Activated CD4-positive, alpha-beta T cell treated with anti-CD3 and anti-CD28 coated beads for 24 hours (primary cell): ENCODE measurements at places on chromosomes 13 and 19.

GRCh38 chr13:50708461-50708860 is 135.0 kb downstream of the DLEU7 start:
- DNase-seq = no peak

- no peak for DNase-seq
Observed at GRCh38 chr13:77335543-77335942, 8.6 kb upstream of the MYCBP2 start.

DNA sequence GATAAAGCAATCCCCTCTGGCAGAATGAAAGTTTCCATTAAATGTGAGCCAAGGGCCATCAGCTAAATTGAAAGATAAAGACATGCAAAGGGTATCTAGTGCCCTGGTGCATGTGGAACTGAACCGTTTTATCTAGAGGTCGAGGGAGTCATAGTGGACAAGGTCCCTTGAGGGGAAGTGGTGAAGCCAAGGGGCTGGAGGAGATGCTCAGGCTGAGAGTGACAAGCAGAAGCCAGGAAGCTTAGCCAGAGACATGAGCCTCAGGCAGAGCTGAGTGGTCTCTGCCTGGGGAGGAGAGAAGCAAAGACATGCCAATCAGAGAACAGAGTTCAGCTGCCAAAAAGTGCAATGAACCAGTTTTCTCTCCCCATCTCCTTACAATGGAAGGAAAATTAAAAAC is 68.1 kb upstream of the SLC10A2 start:
- no peak for DNase-seq

GRCh38 chr19:45927565-45928261 is 13.1 kb upstream of the NANOS2 start:
- DNase-seq = peak; percentile 78

DNA sequence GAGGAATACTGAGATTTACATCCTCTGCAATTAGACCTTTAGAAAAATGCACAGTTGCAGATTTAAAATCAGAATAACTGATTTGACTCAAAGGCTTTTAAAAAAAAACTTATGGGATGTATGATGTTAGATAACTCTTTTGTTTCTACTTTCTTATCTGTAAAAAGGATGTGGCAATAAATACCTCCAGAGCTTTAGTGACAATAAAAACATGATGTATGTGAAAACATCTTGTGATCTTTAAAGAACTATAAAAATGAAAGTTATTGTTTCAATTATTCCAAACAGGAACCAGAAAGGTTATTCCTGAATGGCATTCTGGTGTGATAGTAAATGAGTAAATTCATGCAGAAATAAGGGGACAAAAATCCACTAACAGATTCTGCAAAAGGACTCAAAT is 2712.2 kb upstream of the PCDH20 start:
- DNase-seq = no peak

- DNase-seq = no peak
Observed at GRCh38 chr13:62176051-62176450, 760.4 kb upstream of the PCDH20 start.

DNA sequence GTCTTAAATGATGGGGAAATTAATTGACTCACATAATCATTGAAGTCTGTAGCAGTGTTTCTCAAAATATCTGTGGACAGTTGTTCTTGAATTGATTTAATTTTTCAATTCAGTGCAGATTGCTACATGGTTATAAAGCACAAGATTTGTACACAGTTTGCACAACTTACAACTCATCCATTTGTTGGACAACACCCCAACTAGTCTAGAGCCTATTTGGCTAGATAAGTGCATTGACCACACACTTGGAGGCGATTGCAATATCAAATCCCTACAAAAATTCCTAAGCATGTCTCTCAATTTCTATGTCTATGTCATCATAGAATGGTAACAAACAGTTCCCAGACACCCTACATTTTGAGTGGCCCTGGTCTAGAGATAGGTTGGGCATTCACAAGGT is 48.0 kb upstream of the IPO5 start:
- no peak for DNase-seq

DNA sequence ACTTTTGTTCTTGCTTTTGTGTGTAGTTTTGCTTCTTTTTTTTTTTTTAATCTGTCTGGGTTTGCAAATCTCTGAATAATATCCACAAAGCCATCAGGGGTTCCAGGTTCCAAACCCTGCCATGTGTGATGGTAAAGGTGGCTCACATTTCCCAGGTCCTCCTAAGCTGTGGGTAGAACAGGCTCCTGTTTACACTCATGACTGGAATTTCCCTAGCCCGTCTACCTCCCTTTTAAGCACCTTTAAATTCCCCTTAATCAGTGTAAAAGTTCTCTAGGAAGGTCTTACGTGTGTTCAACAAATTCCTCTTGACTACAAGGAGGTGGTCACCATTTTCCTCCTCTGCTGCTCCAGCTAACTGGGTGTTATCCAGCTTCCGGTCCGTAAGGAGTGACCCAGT is 62.8 kb downstream of the EFNB2 start:
- no peak for DNase-seq
